ENCODE measurements at places on chromosomes 16 and 17. TPM values are rescaled to one million over a fixed set of nuclear protein-coding genes. Genes with fewer than 3 reads are reported as not detected.

COIL gene
- 22.5 TPM for total RNA-seq

KRTAP9-8 gene
- not detected for total RNA-seq

TBX2 gene
- 173 TPM for total RNA-seq

ZP2 gene
- total RNA-seq: not detected

MIEN1 gene
- 35.3 TPM for total RNA-seq

LGALS9B gene
- total RNA-seq: not detected

DNA sequence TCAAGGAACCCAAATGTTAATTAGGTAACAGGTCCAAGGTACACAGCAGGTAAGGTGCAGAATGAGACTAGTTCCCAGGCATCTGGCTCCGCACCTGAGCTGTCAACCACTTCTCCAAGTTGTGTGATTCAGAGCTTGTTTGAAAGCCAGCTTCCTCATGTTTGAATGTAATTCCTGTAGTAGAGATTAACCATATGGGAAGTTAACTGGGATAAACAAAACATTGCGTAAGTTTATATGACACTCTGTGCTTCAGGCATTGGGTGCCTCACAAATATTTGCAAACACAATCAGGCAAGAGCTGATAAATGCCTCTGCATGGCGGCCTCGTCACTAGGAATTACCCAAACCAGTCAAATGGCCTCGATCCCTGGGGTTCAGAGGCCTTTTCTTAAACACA lies 27.9 kb upstream of the CPHXL start:
- DNase-seq: no peak

DNA sequence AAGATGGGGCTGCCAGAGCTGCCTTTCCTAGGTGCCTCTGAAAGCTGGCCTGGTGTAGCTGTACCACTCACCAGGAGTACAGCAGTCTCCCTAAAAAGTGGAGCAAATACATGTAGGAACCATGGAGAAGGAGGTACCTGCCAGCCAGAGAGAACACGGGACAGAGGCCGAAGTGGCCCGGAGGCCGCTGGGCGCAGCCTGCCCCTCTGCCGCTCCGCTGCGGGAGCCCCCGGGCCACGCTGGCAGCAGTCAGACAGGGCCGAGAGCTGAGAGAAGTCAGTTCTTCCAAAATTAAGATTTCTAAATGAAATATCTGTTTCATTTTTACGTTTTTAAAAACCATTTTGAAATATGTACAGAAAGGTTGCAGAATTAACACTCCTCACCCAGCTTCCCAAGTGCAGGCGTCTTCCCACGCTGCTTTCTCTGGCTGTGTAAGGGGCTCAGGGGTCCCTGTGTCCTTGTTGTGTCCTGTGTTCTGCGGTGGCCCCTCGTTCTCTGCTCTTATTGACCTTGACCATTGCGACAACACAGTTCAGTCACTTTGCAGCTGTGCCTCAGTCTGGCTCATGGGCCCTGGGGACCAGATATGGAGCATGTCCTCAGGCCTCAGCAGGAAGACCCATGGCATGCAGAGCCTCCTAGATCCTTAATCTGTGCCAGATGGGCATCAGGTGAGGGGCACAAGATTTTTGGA lies 5.0 kb downstream of the MAPK8IP3 start:
- no peak for DNase-seq

- DNase-seq: peak; percentile 93
Measured at GRCh38 chr17:76868176-76868668, at the start of gene MGAT5B. TSS of gene MGAT5B (plus strand) at chr17:76868404. CDS start at chr17:76869030, 626 bp downstream.

GRCh38 chr16:8402981-8403843 lies 187.1 kb downstream of the TMEM114 start:
- no peak for DNase-seq

DNA sequence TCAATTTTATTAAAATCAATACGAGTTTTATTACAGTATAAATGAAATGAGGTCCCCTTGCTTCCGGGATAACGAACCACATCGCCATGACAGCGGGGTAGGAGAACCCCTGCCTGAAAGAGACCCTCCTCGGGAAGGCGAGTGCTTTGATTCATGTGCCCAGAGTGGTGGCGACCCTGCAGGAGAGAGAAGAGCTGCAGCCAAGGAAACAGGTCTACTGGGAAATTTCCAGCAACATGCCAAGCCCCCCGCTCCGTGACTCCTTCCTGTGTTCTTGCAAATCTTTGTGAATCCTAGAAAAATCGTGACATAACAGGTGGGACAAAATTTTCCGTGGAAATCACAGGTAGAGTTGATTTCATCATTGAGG lies 162.5 kb downstream of the WSCD1 start:
- DNase-seq: no peak
